ENCODE measurements at places on chromosomes 6 and 20. TPM values are rescaled to one million over a fixed set of nuclear protein-coding genes. Genes with fewer than 3 reads are reported as not detected.

C20orf173 gene
- polyA plus RNA-seq: not detected

DEFB124 gene
- 0.13 TPM for polyA plus RNA-seq

GRCh38 chr6:149895048-149895590 lies 2.8 kb downstream of the RAET1E start:
- peaks cover 6% of the 10 kb centered on the region for H3K4me1 ChIP-seq
- H3K27ac ChIP-seq: peak overlapping the region; percentile 51
- no peak overlapping the region for H3K4me3 ChIP-seq
- no peaks in the 10 kb centered on the region for H3K27me3 ChIP-seq
- H3K36me3 ChIP-seq: no peaks in the 10 kb centered on the region

RIPK1 gene
- 6.1 TPM for polyA plus RNA-seq

DNA sequence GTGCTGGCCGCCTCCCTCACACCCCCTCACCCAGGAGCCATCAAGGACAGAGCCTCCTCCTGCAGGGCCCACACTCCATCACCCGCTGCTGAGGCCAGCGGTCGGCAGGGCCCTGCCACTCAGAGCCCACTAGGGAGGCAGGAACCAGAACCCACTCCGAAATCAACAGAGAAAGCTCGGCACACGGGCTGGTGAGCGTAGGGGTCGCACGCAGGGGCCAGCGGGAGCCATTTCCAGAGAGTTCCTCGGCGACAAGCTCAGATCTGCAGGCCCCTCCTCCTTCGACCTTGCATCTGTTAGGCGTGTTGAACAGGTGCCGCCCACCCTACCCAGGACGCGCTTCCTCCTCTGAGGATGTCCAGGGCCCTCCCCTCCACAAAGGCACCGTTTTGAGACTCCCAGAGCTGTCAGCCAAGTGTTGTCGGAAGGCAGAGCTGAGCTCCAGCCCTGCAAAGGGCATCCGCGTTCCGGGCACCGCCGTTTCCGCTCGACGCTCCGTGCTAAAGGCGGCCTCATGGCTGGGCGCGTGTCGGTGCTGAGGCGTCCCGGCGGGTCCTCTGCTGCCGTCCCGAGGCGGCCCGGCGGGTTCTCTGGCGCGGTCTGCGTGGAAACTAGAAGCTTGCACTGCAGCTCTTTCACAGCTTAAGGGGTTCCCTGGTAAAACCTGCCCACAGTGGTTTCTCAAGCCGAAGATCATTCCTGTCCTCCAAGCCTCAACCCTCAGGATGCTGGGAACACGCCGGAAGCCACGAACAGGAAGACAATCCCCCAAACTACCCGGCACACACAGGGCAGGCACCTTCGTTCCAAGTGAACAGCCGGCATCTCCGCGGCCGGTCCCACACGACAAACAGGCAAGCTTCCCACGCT lies 6.8 kb downstream of the KCNQ2 start:
- H3K4me3 ChIP-seq: no peak overlapping the region
- no peaks in the 10 kb centered on the region for H3K4me1 ChIP-seq
- H3K27me3 ChIP-seq: peaks cover 89% of the 10 kb centered on the region
- DNase-seq: no peak
- H3K36me3 ChIP-seq: no peaks in the 10 kb centered on the region
- H3K27ac ChIP-seq: no peak overlapping the region

- no peak overlapping the region for H3K4me3 ChIP-seq
- H3K27ac ChIP-seq: no peak overlapping the region
- no peak for DNase-seq
Measured at GRCh38 chr6:33053230-33053629, 20.2 kb downstream of the HLA-DPA1 start.

NRSN2 gene
- 31.1 TPM for polyA plus RNA-seq

- no peak overlapping the region for H3K4me3 ChIP-seq
- no peaks in the 10 kb centered on the region for H3K36me3 ChIP-seq
Measured at GRCh38 chr6:66199171-66199570, 492.1 kb upstream of the EYS start.

DNA sequence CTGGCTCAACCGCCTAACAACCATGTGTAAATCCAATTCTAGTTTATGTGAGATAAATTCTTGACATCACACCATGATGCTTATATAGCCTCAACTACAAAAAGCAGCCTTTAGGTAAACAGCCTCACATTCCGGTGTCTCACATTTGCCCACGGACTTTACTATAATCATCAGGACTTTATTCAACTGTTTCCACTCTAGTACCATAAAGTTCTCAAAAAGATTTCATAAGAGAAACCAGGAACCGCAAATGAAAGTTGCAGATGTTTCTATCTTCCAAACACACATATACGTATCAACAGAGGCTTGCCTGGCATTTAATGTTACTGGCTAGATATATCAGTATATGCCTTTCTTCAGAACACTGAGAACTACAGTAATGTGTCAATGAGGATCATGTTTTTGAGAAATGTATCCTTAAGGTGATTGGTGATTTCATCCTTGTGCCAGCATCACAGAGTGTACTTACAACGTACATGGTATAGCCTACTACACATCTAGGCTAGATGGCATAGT lies 80.0 kb downstream of the EPB41L2 start:
- peaks cover 47% of the 10 kb centered on the region for H3K4me1 ChIP-seq
- H3K4me3 ChIP-seq: no peak overlapping the region
- no peak overlapping the region for H3K27ac ChIP-seq
- no peaks in the 10 kb centered on the region for H3K36me3 ChIP-seq

DNA sequence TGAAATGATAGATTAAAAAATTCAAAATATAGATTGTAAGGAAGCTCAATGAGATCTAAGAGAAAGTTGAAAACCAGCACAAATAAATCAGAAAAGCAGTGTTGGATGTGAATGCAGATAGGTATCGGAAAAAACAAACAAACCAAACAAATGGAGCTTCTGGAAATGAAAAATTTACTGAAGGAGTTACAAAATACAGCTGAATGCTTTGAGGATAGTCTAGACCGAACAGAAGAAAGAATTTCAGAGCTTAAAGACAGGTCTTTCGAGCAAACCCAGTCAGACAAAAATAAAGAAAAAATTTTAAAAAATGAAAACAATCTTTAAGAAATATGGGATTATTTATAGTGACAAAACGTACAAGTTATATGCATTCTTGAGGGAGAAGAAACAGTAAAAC lies 146.7 kb downstream of the FAM83B start:
- no peaks in the 10 kb centered on the region for H3K27me3 ChIP-seq
- H3K4me3 ChIP-seq: no peak overlapping the region
- no peak for DNase-seq
- no peaks in the 10 kb centered on the region for H3K36me3 ChIP-seq
- H3K4me1 ChIP-seq: no peaks in the 10 kb centered on the region

RAB44 gene
- 0.15 TPM for polyA plus RNA-seq

Data from heart right ventricle (tissue), 16 donors.